ENCODE measurements at places on chromosomes 13 and 19.
A peak's percentile ranks its signal among the peaks of the same experiment; 100 is the strongest.

GRCh38 chr13:97974773-97975172, 21.3 kb downstream of the IPO5 start:
- no peak for DNase-seq

- no peak for DNase-seq
Observed at GRCh38 chr19:46431824-46432223, 3.1 kb upstream of the PNMA8C start.

DNA sequence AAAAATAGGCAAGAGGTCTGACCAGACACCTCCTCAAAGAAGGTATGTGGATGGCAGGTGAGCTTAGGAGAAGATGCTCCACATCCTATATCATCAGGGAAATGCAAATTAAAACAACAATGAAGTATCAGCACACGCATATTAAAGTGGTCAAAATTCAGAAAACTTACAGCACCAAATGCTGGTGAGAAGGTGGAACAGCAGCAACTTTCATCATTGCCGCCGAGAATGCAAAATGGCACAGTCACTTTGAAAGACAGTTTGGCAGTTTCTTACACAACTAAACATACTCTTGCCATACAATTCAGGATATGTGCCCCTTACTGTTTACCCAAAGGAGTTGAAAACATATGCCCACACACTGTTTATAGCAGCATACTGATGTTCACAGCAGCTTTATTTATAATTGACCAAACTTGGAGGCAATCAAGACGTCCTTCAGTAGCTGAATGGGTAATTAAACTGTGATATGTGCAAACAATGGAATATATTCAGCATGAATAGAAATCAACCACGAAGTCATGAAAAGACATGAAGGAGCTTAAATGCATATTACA, 22.5 kb downstream of the OR10H4 start:
- DNase-seq, result no peak

DNA sequence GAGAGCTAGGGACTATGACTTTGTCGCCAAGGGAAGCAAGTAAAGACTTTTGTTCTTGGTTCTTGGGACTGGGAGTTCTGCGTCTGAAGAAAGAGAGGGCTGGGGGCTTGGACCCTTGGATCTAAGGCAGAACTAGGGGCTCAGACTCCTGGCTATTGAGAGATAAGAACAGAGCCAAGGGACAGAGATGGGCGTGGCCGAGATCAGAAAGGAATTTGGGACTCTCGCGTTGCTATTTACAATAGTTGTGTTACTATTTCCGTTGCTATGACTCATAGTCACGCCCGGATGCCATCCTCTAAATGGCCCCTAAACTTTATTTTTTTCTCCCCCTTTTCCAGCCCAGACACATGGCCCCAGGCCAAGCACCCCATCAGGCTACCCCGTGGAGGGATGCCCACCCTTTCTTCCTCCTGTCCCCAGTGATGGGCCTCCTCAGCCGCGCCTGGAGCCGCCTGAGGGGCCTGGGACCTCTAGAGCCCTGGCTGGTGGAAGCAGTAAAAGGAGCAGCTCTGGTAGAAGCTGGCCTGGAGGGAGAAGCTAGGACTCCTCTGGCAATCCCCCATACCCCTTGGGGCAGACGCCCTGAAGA, 759 bp downstream of the PPP1R15A start:
- DNase-seq, result peak; percentile 94

DNA sequence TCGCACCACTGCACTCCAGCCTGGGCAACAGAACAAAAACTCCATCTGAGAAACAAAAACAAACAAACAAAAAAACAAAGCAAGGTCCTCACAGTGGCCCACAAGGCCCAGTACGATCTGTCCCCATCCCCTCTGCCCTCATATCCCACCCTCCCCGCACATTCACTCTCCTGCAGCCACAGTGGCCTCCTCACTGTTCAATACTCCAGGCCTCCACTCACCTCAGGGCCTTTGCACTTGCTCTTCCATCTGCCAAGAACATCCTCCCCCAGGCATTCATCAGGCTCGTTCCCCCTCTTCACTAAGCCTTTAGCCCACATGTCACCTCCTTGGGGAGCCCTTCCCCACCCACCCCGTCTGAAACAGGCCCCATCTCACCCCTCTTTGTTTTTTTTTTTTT, 4.6 kb downstream of the TMEM143 start:
- no peak for DNase-seq

DNA sequence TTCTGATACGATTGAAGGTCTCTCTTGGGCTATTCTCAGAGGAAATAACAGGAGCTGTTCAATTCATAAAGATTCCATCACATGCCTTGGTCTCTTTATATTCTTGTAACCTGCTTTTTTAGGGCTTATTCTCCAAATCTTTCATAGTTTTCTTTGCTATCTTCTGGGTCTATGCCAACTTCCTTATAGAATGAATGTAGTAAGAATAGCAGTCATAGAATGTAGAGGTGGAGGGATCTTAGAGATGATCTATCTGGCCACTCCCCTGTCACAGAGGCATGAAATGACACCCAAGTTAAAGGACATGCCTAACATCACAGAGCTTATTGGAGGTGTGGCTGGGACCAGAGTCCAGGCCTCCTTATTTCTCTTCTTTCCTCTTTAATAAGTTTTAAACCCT, 13.2 kb downstream of the LCP1 start:
- DNase-seq, result peak; percentile 41

- DNase-seq, result no peak
Observed at GRCh38 chr13:62643007-62643483, 1227.4 kb upstream of the PCDH20 start.

GRCh38 chr13:83350569-83350968, 531.7 kb downstream of the SLITRK1 start:
- DNase-seq, result no peak
